ENCODE measurements at places on chromosomes 16 and 17. TPM values are rescaled to one million over a fixed set of nuclear protein-coding genes. Genes with fewer than 3 reads are reported as not detected.

DNA sequence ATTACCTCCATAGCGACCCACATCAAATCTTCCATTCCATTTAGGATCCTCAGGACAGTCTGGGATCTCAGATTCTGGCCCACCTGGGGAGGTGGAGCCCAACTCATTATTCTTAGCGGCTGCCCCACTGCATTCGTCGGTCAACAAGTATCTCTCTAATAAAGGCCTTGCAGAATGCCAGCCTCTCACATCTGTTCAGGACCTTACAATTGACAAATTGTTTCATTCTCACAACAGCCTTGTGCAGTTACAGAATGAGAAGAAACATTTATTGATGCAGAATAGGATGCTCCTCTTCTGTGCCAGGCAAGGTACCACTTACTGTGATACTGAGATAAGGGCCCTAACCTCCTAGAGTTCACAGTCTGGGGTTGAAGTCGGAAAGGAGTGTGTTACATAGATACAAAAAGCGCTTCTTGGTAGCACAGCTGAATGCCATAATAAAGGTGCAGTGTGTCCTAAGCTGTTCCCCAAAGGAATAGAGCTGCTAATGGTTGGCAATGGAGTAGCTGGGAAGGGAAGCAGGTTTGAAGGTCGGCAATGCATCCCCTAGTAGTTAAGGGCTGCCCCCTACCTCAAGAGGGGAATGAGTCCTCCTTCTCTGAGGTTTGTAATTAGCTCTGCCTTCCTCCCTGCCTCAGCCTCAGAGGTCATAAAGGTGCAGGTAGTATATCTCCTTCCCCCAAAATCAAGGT, 2.3 kb upstream of the MPP2 start:
- DNase-seq, result no peak

DNA sequence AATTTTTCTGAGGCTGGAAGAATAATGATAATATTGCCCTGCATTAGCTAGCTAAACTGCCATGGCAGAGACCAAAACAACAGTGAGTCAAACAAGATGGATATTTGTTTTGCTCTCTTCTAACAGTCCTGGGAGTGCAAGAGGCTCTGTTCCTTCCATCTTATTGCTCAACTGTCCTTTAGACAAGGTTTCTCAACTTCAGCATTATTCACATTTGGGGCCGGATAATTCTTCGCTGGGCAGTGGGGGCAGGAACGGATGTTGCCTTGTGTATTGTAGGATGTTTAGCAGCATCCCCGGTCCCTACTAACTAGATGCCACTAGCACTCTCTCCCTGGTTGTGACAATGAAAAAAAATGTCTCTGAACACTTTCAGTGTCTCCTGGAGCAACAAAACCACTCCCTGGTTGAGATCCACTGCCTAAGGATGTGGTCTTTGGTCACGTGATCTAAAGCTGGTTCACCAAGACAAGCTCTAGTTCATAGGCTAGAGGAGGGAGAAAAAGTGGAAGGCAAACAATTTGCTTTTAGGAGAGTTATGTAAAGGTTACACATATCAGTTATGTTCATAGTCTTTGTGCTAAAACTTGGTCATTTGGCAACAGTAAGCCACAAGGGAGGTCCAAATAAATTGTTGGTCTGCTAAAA, 144.4 kb downstream of the PCTP start:
- no peak for DNase-seq

Gene SLC16A11
- 2.1 TPM for total RNA-seq

Gene CDRT15L2
- total RNA-seq, result not detected

Gene NXN
- total RNA-seq, result 26.8 TPM
